CD4-positive, alpha-beta T cell treated with Interleukin-17A for 4 hours (primary cell): ENCODE measurements at places on chromosomes 12 and 14.

DNA sequence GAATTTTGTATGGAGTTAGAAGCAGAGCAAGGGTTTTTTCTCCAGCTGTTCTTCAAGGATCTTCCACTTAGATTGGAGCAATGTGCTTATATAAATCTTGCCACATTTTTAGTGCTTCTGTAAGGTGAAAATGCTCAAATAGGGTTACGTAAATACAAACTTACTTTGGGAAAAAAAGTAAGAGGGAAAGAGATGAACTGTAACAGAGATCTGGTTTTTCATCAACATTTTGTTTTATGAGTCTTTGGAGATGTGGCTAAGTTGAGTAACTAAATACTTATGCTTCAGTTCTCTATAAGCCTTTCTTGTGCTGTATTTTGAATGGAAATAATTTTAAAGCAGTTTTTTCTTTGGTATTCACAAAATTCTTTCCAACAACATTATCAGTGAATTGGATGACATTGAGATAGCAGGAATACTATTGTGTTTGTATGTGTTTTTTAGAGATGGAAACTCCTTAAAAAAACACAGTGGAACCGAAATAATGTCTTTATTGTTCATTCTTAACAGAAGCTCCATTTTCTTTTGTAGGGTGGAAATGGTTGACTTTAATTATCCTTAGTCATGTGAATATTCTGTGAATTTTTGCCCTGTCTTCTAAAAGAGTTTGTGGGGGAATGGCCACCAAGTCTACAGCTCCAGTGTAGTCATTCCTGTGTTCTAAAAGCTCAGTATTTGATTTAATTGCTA lies 45.7 kb downstream of the NPAS3 start:
- no peak for DNase-seq

GRCh38 chr12:42422785-42423184 lies 96.8 kb downstream of the PPHLN1 start:
- DNase-seq: no peak

- no peak for DNase-seq
Observed at GRCh38 chr12:102064476-102064875, 2.7 kb upstream of the WASHC3 start.

- DNase-seq: peak; percentile 82
Observed at GRCh38 chr12:123905319-123905925, 67.2 kb downstream of the CCDC92 start.

DNA sequence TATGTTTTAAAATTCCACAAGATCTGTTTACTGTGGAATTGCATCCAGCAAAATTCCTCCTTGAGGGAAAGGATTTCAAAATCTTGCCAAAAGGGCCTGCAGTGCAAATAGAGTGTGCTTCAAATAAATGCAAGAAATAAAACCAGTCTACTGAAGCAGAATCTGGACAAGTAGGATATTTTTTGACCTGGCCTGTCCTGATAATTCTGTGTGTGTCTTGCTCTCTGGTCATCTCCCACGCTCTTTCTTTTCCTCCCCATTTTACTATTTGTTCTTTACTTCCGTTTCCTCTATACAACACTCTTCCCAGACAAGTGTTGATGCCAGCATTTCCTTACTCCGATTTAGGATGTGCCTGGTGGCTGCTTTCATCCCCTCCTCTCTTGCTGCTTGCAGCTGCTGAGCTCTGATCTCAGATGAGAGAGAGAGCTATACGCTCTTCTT lies 115.9 kb downstream of the GPR135 start:
- no peak for DNase-seq

DNA sequence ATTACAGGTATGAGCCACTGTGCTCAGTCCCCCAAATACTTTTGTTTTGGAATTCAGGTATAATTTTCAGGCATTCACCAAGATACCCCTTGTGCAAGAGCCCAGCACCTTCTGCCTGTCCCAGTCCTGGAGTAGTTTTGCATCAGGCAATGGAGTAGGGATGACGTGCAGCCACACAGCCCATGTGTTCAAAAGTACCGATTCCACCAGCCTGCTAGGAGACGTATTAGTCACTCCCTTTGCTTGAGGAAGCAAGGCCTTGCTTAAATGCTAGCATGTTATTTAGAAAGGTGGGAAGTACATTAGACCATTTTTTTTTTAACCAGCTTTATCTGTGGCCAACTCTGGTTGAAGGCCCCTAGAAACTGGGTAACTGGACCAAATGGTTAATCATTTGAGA lies 15.0 kb upstream of the GALNT16 start:
- no peak for DNase-seq

GRCh38 chr12:5715021-5715420 lies 230.0 kb downstream of the ANO2 start:
- DNase-seq: no peak

- no peak for DNase-seq
Observed at GRCh38 chr14:49297102-49297501, 289.1 kb downstream of the RPS29 start.

DNA sequence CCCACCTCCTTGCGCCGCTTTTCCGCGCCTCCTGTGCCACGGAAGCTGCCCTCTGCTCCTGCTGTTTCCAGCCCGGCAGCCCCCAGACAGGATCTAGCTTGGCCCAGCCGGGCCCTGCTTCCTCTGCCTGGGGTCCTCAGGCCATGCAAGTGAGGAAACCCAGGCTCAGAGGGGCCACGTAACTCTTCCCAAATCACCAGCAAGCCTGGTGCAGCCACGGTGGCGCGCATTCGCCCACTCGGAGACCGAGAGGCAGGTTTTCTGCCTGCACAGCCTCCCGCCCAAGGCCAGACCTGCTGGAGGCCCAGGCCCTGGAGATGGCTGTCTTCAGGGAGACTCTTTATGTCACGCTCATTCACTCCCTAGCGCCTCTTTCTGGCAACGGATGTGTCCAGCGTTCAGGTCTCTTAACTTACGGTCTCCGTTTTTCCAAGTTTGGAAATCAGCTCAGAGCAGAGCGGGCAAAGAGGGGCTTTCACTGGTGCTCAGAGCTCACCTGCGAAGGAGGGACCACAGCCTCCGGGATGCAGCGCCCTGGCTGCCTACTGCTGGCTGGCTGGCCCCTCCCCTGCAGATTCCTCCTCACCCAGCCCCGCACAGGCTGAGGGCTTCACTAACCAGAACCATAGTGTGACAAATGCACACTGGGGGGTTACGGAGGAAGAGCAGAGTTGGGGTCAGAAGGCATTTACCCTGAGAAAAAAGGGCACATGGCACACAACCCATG lies 20.6 kb upstream of the CEP170B start:
- DNase-seq: no peak

DNA sequence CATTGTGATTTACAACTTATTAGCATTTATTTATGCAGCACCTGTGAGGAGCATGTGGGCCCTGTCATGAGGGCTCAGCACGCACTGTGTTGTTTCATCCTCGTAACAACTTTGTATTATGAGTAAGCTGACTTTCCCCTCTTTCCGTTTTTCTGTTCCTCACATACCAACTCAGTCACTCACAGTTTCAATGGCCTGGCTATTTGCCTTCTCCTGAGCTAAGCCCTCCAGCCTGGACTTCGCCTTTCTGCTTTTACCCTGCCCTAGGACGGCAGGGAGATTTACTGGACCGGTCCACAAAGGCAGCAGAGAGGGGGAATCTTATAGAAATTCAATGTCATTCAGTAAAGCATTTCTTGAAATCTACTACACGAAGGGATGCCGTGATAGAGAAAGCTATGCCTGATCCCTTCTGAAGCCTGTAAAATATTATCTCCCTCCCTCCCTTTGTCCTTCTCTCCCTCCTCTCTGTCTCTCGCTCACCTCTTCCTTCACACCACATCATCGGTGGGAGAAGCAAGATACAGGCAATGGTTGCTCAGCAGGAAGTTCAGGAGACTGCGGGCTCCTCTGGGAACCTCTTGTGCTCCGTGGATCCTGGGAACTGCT lies 219.2 kb upstream of the TBX3 start:
- no peak for DNase-seq

- DNase-seq: no peak
Observed at GRCh38 chr14:99727096-99727870, 43.2 kb downstream of the CYP46A1 start.

- no peak for DNase-seq
Observed at GRCh38 chr12:57142727-57143126, 4.7 kb downstream of the LRP1-AS start.

DNA sequence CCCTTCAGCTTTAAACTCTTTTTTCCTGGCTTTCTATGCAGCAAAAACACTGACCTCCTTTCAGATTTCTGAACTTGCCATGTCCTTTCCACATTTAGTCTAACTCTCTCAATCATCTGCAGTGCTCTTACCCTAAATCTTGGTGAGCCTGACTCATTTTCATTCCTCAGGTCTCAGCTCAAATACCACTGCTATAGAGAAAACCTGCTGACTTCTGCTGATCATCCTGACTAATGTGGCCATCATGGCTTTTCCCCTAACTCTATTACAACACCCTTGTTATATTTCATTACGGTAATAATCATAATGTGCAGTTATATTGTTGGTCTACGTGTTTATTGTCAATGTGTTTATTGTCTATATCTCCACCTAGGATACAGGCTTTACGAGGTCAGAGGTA lies 207.3 kb upstream of the OR4E1 start:
- no peak for DNase-seq

GRCh38 chr14:42994051-42994736 lies 1387.5 kb downstream of the LRFN5 start:
- DNase-seq: no peak

DNA sequence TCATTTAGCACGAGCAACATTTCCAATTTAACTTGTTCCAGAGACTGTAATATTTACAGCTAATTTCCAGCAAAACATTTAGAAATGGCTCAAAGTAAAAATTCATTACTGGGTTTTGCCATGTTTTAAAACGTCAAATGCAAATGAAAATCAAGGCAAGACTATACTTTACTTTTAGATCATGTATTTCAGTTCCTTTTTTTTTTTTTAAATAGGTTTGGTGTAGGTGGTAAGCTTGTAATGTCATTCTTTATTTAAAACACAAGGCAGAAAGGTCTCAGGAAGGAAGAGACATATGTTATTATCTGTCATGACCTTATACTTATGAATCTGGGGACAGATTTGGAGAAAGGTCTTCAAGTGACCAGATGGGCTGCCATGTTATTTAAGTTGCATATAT lies 54.1 kb downstream of the GRIP1 start:
- no peak for DNase-seq

- DNase-seq: no peak
Observed at GRCh38 chr12:132596016-132596415, 14.4 kb downstream of the LRCOL1 start.

- DNase-seq: no peak
Observed at GRCh38 chr12:122788387-122788786, 14.0 kb downstream of the CCDC62 start.

DNA sequence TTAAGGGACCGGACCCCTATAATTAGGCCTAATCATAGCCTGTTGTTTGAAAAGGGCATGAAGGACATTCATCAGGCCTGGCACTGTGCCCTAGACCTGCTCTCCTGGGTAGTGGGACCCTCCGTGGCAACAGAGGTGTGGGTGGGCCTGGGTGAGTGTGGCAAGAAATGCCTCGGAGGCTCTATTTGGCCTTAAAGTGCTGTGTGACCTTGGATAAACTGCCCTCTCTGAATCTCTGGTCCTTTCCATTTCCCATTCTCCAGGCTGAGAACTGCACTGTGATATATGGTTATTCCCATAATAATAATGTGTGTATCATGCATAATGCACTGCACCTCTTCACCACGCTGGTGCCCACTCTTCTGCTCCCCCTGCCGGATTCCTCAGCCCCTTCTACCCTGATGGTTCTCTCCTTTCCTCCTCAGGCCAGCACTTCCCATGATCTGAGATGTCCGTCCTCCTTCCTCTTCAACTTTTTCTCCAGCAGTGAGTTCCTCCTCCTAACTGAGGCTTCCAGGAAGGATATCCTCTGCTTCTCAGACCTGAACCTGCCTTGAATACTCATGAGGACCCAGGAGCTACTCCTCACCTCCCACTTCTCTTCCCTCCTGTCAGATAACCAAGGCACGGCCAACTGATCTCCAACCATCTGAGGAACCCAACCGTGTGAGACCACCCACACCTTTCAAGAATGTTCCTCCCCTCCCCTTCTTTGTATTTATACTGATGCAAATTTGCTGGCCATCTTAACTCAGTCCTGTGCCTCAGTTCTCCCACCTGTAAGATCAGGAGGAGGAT lies 111.0 kb upstream of the PZP start:
- no peak for DNase-seq

DNA sequence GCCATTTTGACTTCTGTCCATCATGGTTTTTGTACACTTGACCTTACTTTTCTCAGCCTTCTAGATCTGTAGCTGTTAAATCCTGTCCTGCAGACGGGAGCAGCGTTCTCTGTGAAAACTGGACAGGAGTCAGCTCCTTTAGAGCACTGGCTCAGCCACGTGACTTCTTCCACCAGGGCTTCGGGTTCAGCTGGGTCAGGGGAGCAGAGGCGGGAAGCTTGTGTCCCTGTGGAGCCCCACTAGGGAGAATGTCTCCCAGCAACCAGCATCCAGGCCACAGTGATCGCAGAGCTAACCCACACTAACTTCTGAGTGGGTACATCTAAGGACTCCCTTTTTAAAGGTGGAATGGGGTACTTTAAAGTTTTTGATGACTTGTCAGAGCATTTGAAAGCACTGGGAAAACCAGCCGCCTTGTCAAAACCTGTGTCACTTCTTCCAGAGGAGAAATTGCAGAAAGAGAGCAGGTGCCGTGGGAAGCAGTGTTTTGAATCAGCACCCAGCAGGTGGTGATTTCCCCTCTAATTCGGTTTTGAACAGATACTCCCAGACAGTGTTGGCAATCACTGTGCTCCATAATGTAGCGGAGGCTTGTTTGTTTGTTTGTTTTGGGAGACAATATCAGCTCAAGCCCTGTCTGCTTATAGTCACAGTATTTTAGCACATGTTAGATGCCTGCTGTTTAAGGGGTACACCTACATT lies 17.9 kb downstream of the DERA start:
- no peak for DNase-seq

GRCh38 chr12:20486233-20486632 lies 117.9 kb downstream of the PDE3A start:
- no peak for DNase-seq

- no peak for DNase-seq
Observed at GRCh38 chr12:1360441-1361210, 233.8 kb downstream of the FBXL14 start.

GRCh38 chr14:91055016-91055415 lies 5.4 kb downstream of the RPS6KA5 start:
- no peak for DNase-seq

DNA sequence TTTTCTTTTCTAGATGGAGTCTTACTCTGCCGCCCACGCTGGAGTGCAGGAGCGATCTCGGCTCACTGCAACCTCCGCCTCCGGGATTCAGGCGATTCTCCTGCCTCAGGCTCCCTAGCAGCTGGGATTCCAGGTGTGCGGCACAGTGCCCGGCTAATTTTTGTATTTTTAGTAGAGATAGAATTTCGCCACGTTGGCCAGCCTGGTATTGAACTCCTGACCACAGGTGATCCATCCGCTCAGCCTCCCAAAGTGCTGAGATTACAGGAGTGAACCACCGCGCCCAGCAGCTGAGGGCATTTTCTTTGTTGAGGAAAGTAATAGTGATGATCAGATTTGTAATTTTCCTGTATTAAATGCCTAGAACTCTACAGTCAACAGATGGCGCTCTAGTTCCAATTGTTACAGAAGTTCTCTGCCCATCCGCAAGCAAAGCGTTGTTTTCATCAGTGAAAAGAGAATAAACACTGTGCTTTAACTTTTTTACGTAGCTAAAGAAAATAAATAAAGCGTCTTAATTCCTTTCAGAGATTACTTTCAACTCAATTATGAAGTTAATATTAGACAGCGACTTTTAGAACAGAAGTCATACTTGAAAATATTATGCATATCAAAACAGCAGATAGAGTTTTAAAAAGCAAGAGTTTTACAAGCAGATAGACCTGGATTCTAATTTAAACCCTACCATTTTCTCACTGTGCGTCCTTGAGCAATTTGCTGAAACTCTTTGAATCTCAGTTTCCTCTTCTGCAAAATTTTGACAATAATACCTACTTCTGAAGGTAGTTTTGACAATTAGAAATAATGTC lies 335.1 kb downstream of the DUSP6 start:
- DNase-seq: peak; percentile 54
